ENCODE measurements at places on chromosomes 1 and 21.

DNA sequence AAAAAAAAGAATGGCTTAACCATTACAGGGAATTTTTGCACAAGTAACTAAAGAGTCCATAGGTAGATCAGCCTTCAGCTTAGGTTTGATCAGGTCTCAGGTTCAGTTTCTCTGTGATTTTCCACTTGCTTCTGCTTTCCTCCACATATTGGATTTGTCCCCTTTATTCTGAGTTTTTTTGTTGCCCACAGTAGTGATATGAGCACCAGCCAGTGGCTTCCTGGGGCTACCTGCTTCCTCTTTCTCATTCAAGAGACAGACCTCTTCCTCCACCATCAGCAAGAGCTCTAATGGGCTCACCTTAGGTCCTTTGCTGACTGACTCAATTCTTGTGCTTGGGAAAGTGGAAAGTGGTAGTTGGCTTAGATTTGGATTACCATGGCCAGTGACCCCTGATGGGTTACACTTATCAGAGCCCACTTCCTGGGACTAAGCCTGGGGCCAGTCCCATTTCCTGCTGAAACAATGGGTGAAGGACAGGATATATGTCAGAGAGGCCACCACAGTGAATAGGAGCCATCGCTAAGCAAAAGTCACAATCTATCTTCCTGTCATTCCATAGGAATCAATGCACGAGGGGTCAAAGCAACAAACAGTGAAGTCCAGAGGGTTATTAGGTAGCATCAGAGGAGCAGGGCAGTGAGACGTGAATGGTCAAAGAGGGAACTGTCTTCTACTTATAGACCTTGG lies 12.8 kb upstream of the PLA2G2E start:
- DNase-seq, result no peak

DNA sequence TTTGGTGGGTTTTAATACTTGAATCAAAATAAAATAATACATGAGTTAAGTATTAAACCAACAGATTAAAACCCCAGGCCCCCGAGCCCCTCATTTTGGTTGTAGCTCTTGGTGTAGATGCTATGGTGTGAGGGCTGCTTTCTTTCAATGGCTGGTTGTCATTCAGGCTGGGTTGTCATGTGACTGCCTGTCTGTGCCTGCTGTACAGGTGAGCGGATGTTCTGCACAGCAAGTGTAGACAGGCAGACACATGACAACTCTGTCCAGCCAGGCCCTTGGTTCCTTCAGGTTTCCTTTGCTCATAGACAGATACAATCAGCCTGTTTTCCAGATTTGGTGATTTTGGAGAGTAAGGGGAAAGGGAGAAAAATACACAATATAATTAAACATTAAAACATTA lies 281.9 kb upstream of the C1orf105 start:
- DNase-seq, result no peak

DNA sequence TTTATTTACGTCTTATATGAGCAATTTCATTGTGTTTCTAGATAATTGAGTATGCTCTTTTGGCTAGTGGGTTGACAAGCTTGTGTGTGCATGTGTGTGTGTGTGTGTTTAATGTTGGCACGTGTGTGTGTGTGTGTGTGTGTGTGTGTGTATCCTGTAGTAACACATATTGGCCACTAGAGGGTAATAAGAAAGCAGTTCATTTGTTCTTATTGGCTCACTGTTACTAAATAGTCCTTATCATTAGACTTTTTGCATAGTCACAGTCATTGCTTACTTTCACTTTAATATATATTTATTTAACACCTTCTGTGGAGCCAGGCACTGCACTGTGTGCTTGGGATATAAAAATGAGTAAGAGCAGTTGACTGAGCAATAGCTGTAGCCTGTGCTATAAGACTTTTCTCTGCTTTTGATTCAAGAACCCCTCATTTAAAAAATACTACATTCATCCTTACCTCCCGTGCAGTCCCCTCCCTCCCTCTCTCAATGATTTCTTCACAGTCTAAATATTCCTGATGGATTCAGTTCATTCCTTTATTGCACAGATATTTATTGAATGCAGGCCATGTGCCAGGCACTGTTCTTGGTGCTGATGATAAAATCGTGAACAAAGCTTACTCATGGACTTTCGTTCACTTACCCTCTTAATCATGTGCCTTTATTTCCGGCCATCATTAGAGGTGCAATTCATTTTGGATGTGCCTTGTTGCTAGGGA lies 96.7 kb downstream of the DYRK1A start:
- peak; percentile 51 for DNase-seq

DNA sequence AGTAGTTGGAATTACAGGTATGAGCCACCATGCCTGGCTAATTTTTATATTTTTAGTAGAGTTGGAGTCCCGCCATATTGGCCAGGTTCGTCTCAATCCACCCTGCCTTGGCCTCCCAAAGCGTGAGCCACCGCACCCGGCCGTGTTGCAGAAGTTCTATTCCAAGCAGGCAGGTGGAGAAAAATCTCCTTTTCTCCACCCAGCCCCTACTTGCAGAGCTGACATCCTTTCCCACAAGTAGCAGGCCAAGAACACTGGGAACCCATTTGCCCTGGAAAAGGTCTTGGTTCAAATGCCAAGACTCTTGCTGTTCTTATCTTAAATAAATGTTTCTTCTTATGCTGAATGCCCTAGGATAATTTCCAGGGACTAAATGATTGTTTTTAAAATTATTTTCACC lies 17.5 kb downstream of the AGL start:
- no peak for DNase-seq

DNA sequence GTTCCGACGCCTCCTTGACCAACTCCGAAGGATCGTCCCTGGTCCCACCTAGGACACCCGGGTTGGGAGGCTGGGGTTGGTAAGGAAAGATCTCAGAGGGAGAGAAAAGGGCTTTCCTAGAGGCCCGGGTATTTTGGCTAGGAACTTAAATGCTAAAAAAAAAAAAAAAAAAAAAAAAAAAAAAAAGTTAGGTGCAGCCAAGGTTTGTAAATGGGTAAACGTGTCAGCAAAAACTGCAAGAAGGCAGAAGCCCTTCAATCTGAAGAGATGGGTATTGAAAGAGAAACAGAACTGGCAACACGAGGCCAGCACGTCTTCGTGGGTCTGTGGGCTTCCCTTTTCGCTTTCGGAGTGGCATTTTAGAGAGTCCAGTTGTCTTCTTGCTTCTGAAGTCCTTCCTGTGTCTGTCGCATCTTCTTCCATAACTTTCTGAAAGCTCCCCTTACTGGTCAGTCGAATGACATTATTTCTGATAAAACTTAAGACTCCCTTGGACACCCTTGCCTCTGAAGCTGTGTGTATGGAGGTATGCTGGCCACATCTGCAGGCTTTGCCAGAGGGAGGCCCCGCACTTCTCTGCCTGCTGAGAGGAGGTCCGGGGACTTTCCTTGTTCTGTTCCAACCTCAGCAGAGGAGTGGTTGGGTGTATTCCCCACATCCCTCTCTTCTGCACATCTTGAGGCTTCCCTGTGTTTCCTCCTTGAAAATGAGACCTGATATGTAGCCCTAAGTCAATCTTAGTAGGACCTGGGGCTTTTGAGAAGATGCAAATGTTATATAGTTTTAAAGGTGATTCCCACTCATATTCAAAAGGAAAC lies 745 bp downstream of the RCSD1 start:
- DNase-seq, result peak; percentile 38

DNA sequence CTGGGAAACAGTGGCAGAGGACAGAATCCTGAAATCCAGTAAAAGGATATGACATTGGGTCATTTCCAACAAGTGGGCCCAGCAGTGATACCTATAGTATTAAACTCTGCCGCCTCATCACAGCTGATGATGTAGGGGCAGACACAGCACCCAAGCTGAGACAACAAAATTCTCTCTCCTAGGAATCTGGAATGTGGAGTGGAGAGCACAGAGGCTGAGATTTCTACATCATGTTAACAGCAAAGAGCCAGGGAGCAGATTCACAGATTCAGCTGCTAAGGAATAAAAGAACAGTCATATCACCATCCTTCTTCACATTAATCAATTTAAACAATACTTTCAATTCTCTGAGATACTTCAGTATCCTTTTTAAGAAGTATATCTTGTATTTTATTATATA lies 61.9 kb downstream of the CRP start:
- no peak for DNase-seq

- no peak for DNase-seq
Measured at GRCh38 chr1:20124456-20125057, 5.2 kb upstream of the PLA2G2D start.

GRCh38 chr1:157626099-157626498 lies 28.2 kb upstream of the FCRL4 start:
- DNase-seq, result peak; percentile 8

- DNase-seq, result no peak
Measured at GRCh38 chr1:104259481-104259880, 509.8 kb downstream of the AMY1C start.

DNA sequence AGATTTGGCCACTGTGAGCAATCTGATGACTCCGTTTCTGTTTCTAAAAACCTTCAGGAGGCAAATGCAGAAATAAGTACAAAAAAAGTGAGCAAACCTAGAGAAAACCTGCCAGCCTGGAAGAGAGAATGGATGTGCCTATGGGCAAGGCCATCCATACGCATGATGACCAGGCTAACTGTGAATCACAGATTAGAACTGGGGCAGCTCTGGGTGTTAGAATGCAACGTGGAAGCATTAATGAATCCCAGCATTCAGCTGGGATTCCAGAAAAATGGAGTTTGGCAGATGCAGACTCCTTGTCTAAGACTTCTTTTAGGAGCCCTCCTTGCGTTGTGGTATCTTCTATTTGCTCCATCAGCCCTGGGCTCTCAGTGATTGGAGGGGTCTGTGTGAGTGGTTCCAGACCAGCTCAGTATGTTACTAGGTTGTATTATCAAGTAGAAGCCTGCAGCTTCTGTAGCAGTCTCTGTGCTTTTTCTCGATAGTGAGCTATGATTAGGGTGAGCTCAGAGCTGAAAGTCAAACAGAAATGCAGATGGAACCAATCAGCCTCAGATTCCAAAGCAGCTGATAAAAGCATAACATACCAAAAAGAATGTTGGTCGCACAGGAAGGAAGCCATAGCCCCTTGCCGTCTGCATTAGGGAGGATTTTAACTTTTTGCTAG lies 154.0 kb downstream of the PSMG1 start:
- DNase-seq, result no peak

GRCh38 chr1:41673806-41674205 lies 189.3 kb upstream of the EDN2 start:
- peak; percentile 75 for DNase-seq

DNA sequence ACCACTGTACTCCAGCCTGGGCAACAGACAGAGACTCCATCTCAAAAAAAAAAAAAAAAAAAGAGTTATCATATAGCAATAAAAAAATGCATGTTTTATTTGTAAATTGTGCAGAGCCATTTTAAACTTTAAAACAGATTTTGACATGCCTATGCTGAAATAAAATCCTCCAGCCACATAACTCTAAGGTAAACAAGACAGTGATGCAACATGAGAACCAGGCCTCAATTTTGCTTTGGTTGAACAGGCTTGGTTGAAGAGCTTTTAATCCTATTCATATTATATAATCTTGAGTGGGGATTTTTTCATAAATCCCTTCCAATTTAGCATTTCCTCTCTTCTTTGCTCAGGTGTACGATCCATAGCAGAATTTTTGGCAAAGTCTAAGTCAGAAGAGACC lies 26.1 kb downstream of the ARMH1 start:
- DNase-seq, result no peak

- DNase-seq, result no peak
Measured at GRCh38 chr1:98382586-98382985, 278.9 kb upstream of the SNX7 start.

GRCh38 chr1:154720328-154721297 lies 112.6 kb upstream of the ADAR start:
- no peak for DNase-seq

GRCh38 chr1:88180449-88181108 lies 503.5 kb upstream of the PKN2 start:
- peak; percentile 54 for DNase-seq
